ENCODE measurements at places on chromosomes 6 and 20.

GRCh38 chr6:137928286-137928685 lies 61.2 kb downstream of the TNFAIP3 start:
- no peak for DNase-seq

DNA sequence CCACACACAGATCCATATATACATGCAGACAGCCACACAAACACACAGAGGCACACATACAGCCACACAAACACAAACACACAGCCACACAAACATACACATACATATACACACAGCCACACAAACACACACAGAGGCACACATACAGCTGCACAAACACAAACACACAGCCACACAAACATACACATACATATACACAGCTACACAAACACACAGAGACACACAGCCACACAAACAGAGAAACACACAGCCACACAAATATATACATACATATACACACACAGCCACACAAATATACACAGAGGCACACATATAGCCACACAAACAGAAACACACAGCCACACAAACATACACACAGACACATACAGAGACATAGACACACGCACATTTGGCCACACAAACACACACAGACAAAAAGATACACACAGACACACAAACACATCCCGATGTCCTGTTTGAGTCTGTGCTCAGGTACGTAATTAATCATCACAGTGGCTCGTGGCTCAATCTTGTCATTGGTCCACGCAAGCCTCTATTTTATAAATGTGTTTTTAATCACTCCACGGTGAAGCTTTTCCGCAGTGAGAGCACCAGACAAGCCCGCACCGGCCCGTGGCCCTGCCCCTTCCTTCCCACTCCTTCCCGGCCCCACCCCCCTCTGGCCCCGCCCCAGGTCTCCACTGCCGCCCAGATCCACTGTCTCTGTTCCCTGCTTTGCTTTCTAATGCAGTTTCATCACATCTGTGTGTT lies 135.3 kb downstream of the CDH4 start:
- no peak for DNase-seq

GRCh38 chr20:35270021-35270902 lies 7.7 kb downstream of the MMP24OS start:
- DNase-seq = no peak

DNA sequence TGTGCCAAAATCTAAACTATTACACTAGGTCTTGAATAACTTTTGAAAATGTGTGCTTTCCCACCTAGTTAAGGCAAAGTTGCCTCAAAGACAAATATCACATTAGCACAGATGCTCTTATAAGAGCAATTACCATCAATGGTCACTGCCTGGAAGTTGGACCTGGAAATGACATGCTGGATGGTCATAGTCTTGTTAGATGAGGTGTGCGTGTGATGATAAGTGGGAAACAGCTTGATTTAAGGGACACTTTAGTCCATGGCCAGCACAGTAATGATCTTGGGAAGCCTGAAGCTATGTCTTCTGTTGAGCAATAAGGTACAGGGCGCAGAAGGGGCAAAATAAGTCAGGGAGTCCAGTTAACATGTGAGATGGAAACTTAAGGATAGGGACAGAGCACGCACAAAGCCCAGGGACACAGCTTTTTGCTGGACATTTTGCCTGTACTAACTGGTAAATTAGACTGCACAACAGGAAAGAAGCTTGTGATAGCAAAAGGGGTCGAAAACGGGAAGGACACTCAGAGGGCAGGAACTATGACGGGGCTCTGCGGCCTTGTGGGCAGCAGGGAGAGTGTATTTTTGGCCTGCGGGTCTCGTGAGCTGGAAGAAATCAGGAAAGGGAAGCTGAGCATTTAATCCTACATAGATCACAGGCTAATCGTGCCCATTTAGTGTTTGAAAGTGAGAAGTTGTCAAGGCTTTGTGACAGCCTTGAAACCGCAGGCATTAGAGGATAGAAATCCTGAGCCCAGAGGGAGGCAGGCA lies 66.7 kb upstream of the BMP2 start:
- DNase-seq = no peak

Data from activated T-cell treated with anti-CD3 and anti-CD28 coated beads for 4 hours (primary cell).